Activated CD4-positive, alpha-beta T cell treated with anti-CD3 and anti-CD28 coated beads, Interleukin-10, Interleukin-2, amounts not matched to agents 100 ng/mL and 50 ng/mL, durations not matched to agents 16 hours and 8 hours (primary cell): ENCODE measurements at places on chromosomes 1 and 21.
A peak's percentile ranks its signal among the peaks of the same experiment; 100 is the strongest.

DNA sequence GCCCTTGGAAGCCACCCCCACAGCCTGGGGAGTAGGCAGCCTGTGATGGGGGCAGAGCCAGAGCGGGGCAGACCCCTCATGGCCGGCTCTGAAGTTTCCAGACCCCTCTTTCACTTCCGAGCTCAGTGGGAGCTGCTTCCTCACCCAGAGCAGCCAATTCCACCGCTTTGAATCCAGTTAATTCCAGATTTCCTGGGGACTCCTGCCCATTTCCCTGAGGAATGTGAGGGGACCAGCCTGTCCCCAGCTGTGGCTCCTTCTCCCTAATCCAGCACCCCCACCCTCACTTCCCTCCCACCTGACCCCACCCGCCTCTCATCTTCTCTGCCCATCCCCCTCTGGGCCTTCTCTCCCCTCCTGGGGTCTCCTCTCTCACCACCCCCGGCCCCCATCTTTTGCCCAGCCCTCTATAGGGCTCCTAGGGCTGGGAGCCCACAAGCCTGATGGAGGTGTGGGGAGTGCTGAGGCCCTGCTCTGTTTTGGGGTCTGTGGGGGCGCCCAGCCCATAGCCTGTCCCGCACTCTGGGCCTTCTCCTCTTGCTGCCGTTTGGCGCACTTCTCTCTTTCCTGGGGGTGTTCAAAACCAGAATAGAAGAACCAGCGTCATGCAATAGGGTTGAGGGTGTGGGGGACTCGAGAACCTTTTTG is 26.2 kb upstream of the TNFRSF1B start:
- DNase-seq, result no peak

DNA sequence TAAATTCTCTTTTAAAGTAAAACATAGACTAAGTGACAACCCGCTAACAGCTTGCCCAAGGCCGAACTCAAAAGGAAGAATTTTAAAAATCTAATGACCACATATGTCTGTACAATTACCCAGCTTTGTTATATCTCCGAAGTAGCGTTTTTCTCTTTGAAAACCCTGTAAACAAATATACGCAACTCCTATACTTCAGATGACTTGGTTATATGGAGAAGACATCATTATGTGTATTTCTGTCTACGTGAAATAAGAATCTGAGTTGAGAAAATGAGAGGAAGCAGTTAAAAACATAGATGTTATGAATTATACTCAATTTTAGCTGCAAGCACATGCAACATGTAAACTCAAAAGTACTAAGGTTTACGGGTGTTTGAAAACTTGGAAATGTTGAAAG is 2.0 kb downstream of the PBX1 start:
- DNase-seq, result no peak

DNA sequence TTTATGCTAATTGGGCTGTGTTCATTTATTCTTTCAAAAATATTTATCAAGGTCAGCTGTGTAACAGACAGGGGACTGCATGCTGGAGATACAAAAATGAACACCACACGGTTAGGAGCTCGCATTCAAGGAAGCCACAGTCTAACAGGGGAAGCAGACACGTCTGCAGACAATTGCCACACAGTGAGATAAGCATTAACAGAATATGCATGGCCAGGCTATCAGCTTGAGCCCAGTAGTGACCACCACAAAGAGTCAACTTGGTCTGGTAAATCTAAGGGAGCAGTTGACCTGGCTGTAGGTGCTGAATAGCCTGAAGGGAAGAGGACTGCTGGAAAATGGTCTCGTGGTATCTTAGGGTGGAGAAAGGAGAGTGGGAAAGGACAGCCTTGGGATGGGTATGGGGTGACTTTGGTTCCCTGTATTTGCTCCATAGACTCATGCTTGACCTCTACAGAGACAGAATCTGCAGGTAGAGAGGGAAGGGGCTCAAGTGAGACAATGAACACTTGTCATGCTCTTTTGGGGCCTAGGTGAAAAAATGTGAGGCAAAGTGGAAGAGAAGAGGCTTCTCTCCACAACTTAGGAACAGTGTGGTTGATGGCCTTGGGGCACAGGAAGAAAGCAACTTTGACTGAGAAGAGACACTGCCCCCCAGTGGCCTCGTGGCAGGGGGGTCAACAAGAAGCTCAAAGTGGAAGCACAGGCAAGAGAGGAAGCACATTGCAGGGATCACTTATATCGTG is 7.6 kb upstream of the NPL start:
- peak; percentile 71 for DNase-seq

DNA sequence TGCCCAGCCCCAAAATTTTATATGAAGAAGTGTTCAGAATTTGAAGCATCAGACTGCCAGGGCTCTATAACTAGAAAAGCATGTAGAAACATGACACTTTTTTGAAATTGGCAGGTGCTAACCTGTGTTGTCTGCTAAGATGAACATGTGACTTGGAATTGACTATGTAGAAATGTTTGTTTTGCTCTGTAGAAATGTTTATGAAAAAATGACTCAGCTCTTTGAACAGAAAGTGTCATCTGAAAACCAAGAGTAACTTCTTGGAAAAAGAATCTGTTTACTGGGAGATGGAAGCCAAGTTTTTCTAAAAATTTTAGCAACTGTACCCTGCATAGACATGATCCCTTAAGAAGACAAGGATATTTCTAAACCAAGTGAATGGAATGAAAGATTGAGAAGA is 59.2 kb downstream of the LHX9 start:
- DNase-seq, result peak; percentile 16

DNA sequence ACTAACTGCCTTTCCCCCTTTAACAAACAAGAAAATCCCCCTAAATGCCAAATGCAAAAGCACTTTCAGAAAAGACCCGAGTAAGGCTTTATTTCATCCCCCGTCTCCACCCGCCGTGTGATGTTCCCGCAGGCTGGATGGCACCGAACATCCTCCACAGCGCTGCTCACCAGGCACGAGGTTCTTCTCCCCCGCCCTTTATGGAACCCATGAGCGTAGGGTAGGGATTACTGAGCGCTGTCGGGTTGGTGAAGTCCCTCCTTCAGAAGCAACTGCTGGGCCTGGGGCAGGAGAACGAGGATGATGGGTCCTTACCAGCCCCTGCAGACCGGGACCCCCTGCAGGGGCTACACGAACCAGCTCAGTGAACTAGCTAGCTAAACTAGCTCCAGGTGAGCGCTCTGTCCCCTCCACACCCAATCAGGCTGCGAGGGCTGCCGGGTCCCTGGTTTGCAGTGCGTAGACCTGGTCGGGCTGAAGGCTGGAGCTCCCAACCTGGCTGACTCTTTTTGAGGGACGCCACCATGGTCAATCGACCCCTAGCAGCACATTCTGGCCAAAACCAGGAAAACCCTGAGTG is 80.4 kb downstream of the ITPKB start:
- no peak for DNase-seq
